ENCODE measurements at places on chromosomes 1 and 21.

DNA sequence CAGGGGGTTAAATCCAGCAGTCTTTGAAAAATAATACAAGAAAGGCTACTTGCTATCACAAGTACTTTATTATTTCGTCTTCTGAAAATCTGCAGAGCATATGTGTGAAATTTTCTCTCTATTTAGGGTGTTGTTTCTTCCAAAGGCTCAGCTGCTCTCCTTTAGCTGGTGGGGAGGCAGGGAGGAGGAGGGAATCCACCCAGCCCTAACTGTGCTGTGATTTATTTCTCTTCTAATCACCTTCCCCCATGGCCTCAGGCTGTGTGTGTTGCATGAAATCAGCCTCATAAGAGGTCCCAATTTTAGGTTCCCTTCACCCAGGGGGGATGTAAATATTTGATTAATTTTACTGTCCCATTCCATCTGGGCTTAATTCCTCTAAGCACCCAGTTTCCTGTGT lies 77.6 kb upstream of the PGBD5 start:
- DNase-seq = no peak

GRCh38 chr1:203274603-203275381 lies 30.5 kb upstream of the BTG2 start:
- DNase-seq = no peak

DNA sequence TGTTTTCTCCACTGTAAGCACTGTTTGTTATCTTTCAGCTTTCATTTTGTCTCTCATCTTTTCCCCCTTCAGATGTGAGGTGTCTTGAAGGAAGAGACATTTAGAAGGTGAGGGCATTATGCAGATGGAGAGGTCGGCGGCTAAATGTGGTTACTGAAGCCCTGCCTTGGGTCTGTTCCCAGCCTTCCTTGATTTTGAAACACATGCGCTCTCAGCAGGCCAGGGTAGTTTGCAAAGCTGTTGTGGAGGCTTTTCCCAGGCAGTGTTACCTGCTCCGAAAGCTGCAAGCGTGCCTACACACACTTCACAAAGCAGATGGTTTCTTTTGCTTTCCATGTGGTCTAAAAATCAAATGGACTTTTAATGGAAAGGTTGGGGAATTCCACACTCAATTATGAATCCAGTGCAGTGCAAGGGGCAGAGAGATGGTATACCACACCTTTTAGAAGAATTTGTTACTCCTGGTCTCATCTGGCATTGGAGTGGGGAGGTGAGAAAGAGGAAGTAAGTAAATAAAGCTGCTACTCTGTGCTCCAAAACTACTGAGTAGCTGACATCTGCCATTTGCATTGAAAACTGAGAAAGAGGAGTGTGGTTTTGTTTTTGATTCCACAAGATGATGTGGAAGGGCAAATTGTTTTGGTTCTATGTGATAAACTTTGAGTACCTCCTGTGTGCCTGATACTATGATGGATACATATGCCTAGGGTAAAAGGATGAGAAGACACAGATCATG lies 91.9 kb downstream of the NFIA start:
- DNase-seq = no peak

DNA sequence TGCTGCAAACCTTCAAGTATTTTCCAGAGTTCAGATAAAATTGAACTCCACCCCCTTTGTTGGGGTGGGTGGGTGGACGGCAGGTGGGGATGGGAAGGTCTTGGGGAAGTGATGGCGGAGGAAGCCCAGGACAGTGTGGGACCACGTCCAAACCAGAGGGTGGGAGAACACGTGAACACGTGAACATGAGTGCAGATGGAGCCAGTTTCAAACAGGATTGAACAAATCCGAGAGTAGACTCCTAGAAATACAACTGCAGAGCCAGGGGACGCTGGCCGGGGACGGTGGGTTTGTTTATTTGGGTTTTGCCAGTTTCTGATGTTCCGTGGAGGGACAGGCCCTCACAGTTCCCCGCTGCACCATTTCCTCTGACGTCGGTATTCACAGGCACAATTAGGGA lies 2.9 kb downstream of the KRTAP10-2 start:
- no peak for DNase-seq

GRCh38 chr1:202237052-202237451 lies 43.5 kb downstream of the LGR6 start:
- peak; percentile 14 for DNase-seq

GRCh38 chr1:64948216-64948615 lies 18.1 kb downstream of the JAK1 start:
- no peak for DNase-seq

DNA sequence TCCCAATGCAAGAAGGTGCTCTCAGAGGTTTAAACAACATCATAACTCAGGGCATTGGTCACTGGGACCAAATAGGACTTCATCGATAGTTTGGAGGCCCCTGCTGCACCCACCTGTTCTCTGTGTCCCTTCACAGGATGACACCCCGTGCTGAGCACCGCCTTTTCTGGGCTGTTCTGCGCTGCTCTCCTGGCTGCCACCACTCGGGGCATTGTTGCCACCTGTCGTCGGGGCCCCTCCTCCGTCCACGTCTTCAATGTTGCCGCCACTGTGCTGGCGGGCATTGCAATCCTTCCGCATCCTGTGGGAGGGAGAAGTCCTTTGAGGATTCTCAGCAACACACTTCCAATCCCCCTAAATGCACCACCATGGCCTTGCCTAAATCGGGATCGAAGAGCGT lies 47.7 kb downstream of the NTPCR start:
- no peak for DNase-seq

DNA sequence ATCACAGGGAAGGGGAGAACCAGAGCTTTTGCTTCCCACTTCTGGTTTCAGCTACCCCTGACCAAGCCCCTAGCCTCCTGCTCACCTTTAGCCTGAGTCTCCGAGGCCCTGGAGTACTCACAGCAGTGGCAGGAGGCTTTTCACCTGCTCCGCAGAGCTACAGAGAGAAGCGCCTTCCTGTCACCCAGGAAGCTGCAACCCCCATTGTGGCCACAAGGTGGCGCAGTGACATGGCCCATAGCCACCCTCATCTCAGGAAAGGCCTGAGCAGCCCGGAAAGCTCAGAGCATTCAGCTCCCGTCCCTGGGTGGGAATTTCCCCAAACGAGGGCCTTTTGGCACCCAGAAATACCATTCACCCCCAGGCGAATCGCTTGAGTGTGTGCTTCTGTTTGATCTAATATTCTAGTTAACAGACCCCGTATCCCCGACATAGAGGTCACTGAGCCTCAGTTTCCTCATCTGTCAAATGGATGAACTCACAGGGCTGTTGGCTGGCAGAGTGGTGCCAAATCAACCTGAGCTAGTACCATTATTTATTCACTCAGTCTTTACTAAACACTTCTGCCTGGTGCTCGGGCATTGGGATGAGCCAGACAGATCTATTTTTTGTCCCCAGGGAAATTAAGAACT lies 25.3 kb downstream of the A3GALT2 start:
- DNase-seq = peak; percentile 63

GRCh38 chr1:3664700-3665375 lies 12.5 kb downstream of the TP73 start:
- no peak for DNase-seq

- DNase-seq = no peak
These were observed 384.9 kb downstream of the NCAM2 start for GRCh38 chr21:21383126-21383525.

GRCh38 chr1:55131218-55131617 lies 83.9 kb downstream of the USP24 start:
- no peak for DNase-seq

DNA sequence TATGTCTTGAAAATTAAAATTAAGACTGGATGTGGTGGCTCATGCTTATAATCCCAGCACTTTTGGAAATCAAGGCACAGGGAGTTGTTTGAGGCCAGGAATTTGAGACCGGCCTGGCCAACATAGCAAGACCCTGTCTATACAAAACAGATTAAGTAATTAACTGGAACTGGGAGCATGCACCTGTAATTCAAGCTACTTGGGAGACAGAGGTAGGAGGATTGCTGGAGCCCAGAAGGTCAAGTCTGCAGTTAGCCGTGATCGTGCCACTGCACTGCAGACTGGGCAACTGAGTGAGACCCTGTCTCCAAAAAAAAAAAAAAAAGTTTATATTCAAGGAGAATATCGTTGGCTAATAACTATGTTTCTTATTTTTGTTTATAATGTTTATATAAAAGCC lies 139.2 kb downstream of the USP25 start:
- DNase-seq = no peak

DNA sequence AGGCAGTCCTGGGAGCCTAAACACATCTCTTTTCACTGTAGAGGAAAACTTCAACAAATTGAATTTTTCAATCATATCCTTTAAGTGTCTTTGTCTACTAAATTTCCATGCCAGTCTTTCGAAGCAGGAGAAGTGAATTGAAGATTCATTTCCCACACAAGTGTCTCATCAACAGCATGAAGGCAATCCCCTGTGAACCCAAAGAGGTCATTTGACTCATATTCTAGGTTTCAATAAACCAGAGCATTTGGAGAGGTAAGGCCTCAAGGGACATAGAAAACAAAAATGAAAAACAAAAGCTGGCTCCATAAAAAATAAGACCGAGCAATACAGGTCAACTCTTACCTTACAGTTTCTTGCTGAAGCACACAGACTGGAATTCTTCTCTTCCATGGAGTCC lies 94.1 kb upstream of the ATP1B1 start:
- no peak for DNase-seq

GRCh38 chr1:195130598-195130997 lies 1477.6 kb downstream of the KCNT2 start:
- DNase-seq = no peak

DNA sequence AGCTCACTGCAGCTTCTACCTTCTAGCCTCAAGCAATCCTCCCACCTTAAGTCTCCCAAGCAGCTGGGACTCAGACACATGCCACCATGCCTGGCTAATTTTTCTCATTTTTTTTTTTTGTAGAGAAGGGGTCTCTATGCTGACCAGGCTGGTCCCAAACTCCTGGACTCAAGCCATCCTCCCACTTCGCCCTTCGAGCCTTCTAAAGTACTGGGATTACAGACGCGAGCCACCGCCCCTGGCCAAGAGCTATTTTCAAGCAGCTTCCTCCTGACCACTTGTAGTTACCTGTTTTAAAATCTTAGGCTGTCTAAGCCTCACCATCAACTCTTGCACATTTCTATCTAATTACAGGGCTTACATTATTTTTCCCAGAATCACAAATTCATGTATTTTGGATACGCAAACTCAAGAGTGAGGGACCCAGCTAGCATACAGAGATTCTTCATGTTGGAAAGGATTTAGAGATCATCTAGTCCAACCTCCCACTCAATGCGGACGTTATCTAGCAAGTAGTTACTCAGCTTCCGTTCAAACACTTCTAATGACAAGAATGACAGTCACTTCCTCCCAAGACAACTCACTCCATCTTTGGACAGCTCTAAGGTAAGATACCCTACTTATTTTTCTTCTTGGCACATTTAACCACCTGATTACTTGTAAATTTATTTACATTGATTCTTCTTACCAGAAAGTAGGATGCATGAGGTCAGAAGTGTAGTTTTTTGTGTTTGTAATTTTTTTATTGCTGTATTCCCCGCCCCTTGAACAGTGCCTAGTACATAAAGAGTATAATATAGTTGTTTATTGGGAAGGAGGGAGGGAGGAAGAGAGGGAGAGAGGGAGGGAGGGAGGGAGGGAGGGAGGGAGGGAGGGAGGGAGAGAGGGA lies 65.4 kb downstream of the LUZP1 start:
- no peak for DNase-seq

DNA sequence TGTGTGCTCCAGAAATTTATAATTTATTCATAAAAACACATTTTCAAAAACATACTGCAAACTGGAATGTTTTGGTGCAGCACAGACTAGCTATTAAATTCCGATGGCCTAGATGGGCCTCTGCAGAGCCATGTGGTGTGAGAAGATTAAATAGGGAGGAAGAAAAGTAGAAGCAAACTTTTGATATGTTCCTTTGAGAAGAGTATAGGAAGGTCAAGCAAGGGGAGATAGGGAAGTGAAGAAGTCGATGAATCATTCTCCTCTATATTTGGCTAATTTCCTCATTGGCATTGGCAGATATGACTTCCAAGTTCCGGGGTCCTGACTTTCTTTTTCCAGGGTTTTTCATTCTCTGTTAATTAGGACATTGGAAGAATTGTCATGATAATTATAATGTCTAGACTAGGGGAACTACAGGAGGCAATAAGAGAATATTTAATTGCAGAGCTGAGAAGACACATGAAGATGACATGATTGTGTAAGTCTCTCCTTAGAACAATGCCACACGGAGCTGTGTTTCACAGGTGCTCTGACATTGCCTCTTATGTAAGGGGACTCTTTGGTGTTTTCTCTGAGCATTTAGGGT lies 19.3 kb upstream of the ZNF326 start:
- no peak for DNase-seq

- peak; percentile 53 for DNase-seq
These were observed 11.8 kb upstream of the INPP5B start for GRCh38 chr1:37958690-37959089.

DNA sequence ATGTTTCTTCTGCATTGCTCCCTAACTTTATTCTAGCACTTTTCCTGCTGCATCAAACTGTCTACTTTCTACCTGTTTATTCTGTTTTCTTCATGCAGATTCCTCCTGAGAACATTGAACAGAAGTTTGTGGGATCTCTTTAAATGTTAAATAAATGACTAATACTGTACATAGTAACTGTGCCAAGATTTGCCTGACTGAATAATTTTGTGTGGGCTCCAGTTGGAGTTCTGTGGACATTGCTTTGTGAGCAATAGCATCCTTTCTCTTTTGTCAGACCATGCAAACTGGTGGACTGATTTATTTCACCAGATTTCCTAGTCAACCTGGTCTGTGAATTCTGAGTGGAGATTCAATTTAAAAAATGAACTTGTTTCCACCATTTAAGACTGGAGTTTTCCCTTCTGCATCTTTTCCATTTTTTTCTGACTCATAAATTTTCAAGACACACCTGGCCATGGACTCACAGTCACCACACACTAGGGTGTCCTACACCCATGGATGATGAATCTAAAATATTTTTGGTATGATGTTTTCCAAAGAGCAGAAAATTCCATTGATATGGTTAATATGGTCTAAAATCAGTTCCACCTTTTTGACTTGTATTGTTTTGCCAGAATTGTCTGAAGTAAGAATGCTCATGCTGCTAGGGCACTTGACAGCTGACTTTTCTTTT lies 140.7 kb upstream of the SPAG17 start:
- DNase-seq = no peak

GRCh38 chr1:164702216-164702615 lies 143.2 kb downstream of the PBX1 start:
- no peak for DNase-seq

GRCh38 chr1:236868625-236869467 lies 73.8 kb downstream of the MTR start:
- peak; percentile 65 for DNase-seq

DNA sequence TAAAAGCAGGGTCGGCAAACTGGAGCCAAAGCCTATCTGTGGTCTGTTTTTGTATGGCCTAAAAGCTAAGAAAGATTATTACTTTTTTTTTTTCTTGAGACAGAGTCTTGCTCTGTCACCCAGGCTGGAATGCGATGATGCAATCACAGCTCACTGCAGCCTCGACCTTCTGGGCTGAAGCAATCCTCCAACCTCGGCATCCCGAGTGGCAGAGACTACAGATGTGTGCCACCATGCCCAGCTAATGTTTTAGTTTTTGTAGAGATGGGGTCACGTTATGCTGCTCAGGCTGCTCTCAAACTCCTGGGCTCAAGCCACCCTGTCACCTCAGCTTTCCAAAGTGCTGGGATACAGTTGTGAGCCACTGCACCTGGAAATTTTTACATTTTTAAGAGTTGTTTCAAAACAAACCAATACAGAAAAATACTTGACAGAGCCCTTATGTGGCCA lies 6.5 kb upstream of the GLRX2 start:
- DNase-seq = peak; percentile 77
